Cardiac fibroblast (primary cell): ENCODE measurements at places on chromosomes 6 and 20.

DNA sequence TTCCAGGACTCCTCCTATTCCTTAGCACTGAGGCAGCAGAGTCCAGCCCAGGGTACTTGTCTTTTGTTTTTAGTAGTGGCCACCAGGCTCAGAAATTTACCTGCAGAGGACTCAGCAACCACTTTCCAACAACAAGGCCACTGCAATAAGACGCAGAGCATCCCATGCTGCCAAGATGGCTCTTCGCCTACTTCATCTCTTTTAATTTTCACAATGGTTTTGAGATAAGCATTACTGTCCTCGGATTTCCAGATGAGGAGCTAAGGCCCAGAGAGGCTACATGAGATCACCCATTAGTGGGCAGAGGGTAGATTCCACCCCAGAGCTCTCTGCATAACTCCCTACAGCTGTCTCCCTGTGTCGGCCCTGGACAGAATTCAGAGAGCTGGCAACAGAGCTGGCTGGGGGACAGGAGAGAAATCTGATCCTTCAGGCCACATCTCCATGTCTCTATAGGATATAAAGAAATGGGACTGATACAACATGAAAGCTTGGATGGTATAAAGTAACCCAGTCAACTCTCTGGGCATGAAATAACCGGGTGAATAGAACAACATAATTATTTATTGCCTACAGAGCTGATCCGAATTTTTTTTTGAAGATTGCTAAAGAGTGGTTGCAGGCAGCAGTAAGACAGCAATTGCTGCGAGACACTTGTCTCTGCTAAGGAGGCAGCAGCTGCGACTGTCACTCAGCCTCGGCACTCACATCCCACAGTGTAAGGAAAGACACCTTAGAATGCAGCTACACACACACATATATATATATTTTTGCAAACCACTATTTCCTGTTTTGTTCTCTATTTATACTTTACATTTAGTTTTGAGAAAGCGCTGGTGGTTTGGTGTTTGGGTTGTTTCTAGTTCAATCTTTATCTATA is 37.2 kb downstream of the SCML4 start:
- no peak for DNase-seq

GRCh38 chr6:63492476-63492875 is 79.8 kb upstream of the LOC128125822 start:
- DNase-seq: no peak

DNA sequence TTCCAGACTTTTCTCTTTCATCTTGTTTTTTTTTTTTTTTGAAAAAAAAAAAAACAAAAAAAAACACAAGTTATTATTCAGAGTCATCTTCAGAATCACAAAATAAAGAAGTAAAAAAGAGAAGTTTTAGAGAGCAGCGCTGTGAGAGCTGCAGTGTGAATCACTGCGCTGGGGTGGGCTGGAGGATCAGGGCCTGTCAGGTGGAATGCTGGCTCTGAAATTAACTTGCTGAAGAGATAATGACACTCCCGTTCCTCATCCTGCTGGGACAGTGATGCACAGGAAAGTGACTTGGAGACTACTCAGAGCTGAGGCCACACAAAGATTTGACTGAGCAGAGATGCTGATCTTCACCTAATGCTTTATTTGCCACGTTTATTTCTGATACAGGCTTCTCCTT is 42.7 kb upstream of the CLDN20 start:
- no peak for DNase-seq

DNA sequence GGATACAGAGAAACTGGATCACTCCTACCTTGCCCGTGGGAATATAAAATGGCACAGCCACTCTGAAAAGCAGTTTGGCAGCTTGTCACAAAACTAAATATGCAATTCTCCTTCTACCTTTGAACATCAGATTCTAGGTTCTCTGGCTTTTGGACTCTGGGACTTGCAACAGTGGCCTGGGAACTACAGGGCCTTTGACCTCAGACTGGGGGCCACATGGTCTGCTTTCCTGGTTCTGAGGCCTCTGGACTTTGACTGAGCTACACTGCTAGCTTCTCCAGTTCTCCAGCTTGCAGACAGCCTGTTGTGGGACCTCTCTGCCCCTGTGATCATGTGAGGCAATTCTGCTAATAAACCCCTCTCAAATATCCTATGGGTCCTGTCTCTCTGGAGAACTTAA is 168.8 kb downstream of the CDH26 start:
- DNase-seq: no peak
